ENCODE measurements at places on chromosomes 13 and 19.

GRCh38 chr19:46761418-46761831 lies 15.2 kb upstream of the STRN4 start:
- DNase-seq: no peak

DNA sequence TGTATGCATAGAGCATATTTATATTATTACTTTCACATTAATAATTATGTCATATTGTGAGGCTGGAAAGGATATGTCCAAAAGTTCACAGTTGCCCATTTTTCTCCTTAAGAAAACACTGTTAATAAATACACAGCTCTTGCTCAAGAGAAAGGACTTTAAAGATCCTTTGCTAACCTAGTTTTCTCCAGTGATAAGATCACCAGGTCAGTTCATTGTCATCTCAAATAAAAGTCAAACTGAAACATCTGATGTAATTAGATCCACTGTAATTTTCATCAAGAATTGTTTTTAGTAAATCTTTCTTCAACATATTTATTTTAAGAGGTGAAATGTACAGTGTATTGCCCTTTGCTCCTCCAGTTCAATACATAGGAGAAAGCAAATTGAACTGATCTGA lies 82.8 kb upstream of the KLHL1 start:
- DNase-seq: no peak

- DNase-seq: no peak
These were observed 166.2 kb downstream of the ZIC5 start for GRCh38 chr13:99805361-99805760.

- DNase-seq: no peak
These were observed 490.8 kb downstream of the RFC3 start for GRCh38 chr13:34308725-34309124.

- DNase-seq: no peak
These were observed 1.0 kb upstream of the ICAM5 start for GRCh38 chr19:10288662-10289166.
